ENCODE measurements at places on chromosomes 5 and 9.

GRCh38 chr5:128406803-128407202 is 131.2 kb downstream of the FBN2 start:
- no peak for DNase-seq

DNA sequence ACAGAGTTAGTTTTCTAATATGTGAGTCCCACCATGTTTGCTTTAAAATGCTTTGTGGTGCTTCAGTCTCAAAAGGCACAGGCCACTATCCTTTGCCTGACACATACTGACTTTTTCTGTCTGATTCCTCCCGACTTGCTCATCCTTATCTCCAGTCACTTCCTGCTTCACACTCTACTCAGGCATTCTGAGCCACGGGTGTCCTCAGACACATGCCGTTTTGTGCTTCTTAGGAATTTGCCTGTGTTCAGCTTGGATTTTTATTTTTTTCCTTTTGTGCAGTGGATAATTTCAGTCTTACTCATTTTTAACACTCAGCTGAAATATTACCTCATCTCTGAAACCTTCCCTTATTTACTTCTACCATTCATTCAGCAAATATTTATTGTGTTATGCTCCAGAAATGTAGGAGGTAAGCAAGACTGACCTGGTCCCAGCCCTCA is 54.1 kb downstream of the MAN2A1 start:
- DNase-seq, result no peak

DNA sequence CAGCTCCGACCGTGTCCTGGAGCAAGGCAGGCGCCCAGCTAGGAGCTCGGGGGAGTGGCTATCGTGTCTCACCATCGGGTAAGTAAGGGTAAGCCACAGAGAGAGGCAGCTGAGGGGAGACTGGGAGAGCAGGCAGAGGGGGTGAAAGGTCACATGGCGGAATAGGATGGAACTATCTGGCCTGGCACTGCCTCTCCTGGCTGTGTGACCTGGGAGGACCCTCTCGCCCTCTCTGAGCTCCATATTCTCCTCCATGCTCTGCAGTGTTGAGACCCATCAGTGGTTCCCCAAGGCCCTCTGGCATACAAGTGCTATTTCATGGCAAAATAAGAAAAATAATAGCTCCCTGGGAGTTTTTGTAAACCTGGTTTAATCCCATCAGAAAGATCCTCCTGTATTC is 43.9 kb upstream of the ASS1 start:
- DNase-seq, result no peak

DNA sequence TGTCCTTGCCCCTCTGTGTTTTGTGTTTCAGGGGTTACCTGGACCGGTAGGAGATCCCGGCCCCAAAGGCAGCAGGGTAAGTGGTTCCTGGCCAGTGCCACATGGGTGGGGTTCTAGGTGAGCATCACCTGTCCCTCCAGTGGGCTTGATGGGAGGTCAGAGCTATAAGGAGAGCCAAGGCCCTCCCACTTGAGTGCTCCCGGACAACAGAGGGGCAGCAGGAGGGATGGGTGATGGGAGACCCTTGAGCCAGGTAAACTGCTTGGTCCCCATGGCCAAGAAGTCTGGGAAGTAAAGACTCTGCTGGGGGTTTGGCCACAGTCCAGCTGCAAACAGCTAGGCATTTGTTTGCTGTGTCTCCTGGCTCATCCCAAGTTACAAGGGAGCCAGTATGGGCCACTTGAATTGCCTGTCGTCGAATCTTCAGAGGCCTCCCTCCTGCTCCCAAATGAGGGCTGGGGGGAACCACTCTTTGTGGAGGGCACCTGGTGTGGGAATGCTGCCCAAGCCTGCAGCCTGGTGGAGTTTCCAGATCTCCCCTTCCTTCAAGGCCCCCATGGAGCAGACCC is 51.0 kb downstream of the COL27A1 start:
- DNase-seq, result no peak

DNA sequence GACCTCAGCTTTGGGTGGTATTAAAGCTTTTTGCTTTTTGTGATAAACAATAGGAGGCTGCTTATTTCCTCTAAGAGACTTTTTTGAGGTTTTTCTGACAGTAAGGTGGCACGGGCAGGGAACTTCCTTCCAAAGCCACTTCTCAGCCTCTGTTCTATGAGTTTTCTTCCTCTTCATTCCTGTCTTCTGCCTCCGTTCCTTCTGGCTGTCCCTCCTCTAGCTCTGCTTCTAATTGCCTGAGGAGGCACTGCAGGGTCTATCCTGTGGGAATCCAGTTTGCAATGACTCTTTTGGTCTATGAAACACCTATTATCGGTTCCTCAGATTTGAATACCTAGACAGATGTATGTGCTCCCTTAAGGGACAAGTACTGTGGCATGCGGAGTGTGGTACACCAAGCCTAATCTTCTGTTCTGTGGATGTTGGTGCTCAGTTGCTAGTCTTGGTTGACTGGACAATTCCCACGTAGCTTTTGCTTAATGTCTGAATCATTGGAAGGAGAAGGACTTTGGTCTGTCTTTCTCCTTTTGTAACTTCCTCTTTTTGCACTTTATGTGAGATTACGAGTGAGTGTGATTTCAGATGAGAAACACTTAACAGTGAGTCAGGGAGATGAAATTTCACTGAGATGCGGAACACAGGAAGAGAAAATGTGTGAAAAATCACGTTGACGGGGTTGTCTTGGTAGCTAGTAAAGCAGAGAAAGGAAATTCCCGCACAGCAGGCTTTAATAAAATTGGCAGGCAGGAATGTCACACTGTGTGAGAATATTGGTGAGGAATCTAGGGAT is 305.2 kb downstream of the EFNA5 start:
- no peak for DNase-seq

DNA sequence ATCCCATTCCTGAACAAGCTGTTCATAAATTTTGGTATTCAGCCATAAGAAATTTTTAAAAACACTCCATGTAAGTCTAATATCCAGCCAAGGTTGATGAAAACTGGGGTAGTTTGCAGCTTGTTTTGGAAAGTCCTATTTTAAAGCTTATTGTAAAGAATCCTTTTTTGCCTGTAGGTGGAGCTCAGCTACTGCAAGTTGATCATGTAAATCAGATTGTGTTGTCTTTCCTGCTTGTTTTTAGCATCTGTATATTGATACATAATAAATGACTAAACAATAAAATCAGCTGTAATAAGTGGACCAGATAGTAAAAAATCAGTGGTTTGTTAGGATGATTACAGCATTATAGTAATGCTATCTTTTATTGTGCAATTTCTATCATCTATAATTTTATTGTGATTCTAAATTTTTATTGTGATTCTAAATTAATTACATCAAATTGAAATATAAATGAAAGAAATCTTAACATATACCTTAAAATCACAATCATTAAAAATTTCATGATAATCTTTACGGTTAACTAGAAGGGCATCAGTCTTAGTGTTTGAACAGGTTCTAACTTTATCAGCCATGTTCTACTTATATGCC is 42.4 kb downstream of the CWC27 start:
- DNase-seq, result no peak

DNA sequence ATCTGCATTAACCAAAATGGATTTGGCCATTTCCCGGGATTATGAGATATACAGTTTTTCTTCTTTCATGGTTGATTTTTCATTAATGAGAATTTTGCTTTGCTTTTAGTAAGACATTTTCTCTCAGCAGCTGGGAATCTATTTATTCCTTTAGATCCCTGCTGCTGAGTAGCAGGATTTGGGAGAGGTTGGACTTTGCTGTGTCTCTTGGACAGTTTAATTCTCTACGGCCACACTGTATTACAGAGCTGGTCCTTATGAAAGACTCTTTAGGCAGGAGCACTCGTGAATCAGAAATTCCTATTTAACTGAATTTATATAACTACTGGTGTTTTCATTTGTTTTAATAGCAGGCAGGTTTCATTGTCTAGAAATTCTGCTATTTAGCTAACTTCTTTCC is 1.6 kb downstream of the UNC13B start:
- no peak for DNase-seq

DNA sequence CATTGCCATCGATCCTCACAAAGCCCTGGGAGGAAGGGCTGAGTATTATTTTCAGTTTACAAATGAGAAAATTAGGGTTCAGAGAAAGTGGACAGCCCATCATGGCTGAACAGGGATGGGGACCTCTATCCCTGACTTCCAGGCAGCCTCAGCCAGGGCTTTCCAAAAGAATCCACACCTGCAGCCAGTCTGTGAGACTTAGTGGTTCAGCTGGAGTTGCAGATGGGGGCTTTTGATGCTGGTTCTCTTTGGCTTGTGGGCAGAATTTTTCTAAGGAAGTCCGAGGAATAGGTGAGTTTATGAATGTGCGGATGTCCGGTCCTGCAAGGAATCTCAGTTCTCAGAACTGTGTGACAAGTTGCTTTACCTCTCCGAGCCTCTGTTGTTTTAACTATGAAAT is 138.1 kb downstream of the RGS3 start:
- DNase-seq, result no peak

DNA sequence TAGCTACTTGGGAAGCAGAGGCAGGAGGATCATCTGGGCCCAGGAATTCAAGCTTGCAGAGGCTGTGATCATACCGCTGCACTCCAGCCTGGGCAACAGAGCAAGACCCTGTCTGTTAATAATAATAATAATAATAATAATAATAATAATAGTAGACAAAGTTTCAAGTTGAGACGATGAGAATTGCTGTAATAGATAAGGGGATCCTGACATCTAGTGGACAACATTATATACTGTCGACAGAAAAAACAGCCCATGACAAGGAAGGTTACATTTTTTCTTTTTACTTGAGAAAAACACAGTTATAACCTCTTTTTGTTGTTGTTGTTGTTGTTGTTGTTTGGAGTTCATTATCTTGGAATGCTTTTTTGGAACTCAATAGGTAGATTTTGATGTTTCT is 35.3 kb downstream of the NDFIP1 start:
- DNase-seq, result no peak

- DNase-seq, result no peak
Observed at GRCh38 chr5:107979291-107979690, 308.6 kb upstream of the EFNA5 start.

GRCh38 chr5:160692271-160692670 is 159.7 kb downstream of the ATP10B start:
- no peak for DNase-seq

- no peak for DNase-seq
Observed at GRCh38 chr5:9799606-9800005, 169.5 kb upstream of the TAS2R1 start.

DNA sequence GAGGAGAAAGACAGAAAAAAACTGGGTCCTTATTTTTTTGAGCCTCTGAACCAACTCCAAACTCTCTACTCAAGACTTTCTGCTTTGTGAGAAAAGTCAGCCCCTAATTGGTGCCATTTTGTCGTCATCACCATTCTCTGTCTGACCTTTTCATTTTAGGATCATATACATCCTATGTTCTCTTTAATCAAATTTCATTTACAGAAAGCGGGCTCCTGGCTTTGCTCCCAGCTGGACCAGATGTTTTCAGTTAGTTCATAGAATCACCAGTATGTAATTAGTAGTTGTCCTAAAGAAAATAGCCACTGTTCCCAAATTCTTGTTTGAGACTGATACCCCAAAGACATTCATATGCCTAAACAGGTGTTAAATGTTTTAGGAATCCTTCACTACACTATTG is 28.6 kb upstream of the SLCO4C1 start:
- DNase-seq, result no peak

DNA sequence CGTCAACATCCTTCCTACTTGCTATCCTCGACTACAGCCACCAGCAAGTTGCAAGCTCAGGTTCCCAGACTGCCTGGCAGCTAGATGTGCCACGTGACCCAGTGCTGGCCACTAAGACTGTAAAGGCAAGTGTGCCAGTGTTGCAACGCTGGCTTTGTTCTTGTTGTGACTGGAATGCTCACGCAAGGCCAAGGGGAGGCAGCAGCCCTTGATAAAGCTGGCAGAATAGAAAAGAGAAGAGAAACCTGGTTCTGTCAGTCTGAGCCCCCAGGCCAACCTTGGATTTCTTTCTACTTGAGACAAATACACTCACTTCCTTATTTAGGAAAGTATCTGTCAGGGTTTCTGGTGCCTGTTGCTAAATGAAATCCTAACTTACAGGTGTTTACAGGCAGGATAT is 113.0 kb downstream of the KLHL3 start:
- no peak for DNase-seq
